ENCODE measurements at places on chromosomes 5 and 9.

- DNase-seq: no peak
Observed at GRCh38 chr9:100803956-100804355, 224.6 kb upstream of the PLPPR1 start.

DNA sequence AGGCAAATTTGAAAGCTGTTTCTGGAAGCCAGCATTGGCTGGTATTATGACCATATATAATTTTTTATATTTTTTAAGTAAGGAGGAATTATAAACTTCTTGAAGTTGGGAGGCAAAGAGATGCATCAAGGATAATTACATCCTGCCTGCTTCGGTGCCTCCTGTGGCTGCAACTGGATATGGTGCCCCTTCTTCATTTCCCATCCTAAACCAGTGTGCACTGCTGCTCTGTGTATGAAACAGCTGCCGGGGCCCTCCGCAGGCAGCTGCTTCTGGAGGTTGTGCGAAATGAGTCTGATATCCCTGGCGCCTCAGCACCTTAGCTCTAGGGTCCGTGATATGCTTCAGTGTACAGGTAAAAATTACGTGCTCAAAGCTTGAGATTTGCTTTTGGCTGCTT lies 304.2 kb downstream of the ENC1 start:
- DNase-seq: no peak

DNA sequence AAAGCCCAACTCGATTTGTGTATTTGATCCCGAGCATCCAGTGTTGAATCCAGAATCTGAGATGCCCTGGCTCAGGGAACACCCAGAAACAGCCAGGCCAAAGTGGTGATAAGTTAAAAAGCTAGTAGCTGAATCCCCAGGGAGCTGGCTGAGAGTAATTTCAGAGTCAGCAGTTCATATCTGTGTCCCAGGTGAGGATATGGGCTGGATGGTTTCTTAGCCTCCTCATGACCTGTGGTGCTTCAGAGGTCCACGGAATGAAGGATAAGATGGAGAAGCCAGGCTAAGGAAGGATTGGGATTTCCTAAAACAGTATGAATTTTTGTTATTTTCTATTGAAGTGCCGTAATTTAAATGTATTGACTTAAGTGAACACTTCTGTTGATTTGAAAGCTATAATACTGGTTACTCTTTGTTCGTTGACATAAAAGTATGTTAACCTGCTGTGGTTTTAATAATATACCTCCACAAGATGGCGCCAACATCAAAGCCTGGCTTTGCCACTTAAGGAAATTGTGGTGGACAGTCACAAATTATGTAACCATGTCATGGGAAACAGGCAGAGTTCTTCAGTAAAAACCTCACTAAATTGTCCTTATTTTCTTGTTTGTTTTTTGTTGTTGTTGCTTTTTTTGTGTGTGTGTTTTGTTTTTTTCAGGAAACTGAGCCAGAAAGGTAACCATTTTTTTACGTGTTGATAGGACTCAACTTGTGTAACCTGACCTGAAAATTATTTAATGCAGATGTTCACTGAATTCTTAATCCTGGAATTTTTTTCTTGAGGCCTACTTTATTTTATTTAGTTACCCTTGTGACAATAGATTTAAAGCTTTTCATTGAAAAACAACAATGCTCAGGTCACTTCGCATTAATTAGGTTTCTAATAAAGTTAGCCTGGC lies 11.4 kb downstream of the MTAP start:
- DNase-seq: no peak

DNA sequence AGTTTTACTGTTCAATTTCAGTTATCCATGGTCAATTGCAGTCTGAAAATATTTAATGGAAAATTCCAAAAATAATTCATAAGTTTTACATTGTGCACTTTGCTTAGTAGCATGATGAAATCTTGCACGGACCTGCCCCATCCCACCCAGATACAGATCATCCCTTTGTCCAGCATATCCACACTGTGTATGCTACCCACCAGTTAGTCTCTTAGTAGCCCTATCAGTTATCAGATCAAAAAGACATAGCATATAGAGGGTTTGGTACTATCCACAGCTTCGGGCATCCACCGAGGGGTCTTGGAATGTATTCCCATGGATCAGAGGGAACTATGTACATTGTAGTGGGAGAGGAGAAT lies 97.7 kb downstream of the SLC44A1 start:
- DNase-seq: no peak

- no peak for DNase-seq
Observed at GRCh38 chr9:131734781-131735180, 5.1 kb downstream of the RAPGEF1 start.

- DNase-seq: no peak
Observed at GRCh38 chr5:169128679-169129078, 172.3 kb downstream of the SLIT3 start.

GRCh38 chr5:34611464-34612415 lies 44.4 kb upstream of the RAI14 start:
- no peak for DNase-seq

DNA sequence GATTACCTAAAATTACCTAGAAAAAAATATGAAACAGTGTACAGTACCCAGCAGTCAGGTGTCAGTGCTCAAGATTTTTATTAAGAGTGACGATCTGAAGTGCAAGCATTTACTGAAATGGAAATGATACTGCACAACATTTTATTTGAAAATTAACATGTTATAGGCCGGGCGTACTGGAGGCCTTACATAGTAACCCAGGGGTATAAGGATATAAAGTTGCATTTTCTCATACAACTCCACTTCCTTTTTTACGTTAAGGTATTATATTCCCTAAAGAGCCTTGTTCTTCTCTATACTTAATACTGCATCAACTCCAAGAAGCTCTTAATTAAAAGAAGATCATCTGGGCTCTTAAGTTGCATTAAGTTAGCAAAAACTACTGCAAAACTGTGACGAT lies 3.3 kb downstream of the MAT2B start:
- DNase-seq: no peak

GRCh38 chr5:74576941-74577456 lies 63.5 kb downstream of the ENC1 start:
- no peak for DNase-seq

DNA sequence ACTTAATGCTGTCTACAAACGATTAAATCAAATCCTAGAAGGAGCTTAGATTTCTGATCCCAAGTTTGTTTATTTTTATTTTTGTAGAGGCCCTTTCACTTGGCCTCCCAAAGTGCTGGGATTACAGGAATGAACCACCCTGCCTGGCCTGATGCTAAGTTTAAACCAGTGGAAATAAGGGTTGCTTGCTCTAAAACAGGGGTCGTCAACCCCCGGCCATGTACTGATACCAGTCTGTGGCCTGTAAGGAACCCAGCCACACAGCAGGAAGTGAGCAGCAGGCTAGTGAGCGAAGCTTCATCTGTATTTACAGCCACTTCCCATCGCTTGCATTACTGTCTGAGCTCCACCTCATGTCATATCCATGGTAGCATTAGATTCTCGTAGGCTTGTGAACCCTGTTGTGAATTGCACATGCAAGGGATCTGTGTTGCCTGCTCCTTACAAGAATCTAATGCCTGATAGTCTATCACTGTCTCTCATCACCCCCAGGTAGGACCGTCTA lies 11.4 kb downstream of the TTC1 start:
- no peak for DNase-seq

DNA sequence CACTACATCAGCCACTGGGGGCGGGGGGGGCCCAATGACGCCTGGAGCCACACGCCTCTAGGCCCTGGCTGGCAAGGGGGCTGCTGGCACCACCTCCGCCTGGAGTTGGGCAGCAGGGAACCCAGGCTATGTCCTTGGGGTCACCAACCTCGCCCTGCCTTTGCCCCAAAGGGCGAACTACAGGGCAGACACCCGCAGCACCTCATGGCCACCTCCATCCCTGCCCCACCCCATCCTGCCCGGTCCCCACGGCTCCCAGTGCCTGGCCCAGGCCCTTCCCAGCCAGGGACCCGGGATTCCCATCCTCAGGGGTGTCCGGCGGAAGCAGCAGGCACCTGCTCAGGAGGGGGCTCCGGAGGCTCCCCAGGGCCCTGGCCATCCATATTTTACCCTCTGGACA lies 37.0 kb downstream of the NACC2 start:
- DNase-seq: no peak

DNA sequence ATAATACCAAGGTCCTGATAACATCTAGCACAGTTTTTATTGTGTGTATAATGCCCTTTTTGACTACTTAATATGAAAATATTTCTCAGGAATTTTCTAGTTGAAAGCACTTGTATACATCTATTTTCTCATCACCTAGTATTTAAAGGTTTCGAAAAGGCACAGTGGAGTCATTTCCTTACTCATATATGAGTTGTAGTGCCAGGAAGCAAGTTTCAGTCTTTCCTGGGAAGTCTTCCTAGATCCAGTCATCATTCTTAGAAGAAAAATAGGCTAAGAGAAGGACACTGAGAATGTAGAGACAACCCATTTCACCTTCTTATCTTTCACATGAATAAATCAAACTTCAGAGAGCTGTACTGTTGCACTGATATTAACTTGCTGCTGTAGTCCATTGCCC lies 70.2 kb downstream of the SLC25A46 start:
- no peak for DNase-seq
